ENCODE measurements at places on chromosomes 2 and 18.
A peak's percentile ranks its signal among the peaks of the same experiment; 100 is the strongest.

- no peak for DNase-seq
Observed at GRCh38 chr18:42404151-42404550, 449.1 kb downstream of the PIK3C3 start.

DNA sequence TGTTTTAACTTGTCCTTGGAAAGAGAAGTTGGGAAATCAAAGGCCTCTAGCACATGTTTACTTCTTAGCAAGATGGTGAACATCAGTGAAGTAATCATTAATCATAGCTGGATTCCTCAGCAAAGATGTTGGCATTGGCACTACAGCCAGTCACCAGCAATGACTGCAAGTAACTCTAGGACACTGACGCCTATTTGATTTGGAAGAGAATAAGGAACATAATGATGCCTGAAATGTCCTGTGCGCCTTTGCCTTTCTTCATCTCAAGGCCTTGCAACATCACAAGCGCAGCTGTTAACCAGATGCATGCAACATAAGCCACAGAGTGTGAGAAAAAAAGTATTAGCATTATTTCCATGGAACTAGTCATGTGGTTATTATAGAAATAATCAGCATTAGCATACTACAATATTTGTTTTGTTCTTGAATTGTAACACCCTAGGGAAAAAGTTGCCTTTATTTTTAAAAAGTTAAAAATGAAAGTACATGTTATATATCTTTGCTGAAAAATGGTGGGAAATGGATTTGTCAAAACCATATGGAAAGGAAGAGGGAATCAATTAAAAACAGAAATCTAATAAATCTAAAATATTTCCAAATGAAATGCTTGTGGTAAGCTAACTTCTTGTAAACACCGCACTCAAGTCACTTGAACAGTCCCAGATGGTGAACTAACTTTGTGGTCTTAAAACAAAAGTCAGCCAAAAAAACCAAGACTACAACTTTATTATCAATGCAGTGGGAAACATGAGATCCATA, 55.6 kb downstream of the THADA start:
- no peak for DNase-seq

- DNase-seq = no peak
Observed at GRCh38 chr2:120155308-120155707, 67.9 kb downstream of the TMEM185B start.

DNA sequence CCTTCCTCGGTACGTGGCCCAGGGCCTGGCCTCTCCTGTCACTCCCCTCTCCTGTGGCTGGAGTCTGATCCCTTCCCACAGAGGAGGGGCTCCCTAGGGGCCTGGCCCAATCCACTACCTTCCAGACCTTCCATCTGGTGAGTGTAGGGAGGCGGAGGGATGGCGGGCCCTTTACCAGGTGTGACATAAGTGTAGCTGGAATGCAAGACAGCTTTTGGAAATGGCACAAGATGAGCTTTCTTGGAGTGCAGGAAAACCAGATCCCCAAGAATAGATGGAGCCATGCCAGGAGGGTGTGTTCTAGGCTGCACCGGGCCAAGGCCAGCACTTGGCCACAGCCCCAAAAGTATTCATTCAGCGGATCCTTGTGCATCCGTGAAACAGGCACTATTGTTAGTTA, 30.1 kb downstream of the IGFBP5 start:
- DNase-seq = no peak

GRCh38 chr2:202636213-202636513, 1.4 kb downstream of the FAM117B start:
- DNase-seq = no peak

DNA sequence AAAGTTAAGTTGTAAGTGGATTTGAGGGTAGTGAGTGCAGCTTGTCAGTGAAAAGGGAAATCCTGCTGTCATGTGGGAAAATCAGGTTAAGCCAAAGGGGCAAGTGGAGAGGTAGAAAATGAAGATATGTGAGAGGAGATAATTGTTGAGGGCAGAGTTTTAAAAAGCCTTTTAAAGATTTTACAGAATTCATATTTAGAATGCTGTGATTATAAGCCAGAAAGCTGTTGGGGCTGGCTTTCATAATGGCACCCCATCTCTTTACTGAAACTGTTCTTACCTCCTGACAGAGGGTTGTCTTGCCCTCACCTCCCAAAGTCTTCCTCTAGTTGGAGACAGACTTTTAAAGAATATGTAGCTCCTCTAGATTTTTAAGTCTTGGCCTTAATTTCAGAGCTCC, 86.9 kb downstream of the MYO3B start:
- no peak for DNase-seq

DNA sequence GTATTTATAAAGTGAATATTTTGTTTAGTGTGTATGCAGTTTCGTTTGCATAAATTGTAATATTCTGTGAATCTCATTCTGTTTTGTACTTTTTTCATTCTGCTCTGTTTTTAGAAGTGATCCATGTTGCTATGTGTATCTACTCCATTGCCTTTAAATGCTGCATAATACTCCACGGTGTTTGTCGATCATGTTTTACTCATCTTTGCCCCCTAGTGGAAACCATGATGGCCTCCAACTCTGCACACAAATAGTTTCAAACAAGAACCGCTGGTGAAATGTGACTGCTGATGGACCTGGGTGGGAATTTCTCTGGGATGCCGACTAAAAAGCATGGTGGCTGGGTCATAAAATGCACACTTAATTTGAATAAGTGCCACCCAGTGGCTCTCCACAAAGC, 32.0 kb upstream of the SKOR2 start:
- no peak for DNase-seq

GRCh38 chr2:74334931-74335333, 8.3 kb downstream of the SLC4A5 start:
- peak; percentile 60 for DNase-seq

GRCh38 chr2:104658144-104658835, 195.6 kb upstream of the POU3F3 start:
- DNase-seq = no peak

GRCh38 chr2:136290326-136290725, 172.4 kb upstream of the CXCR4 start:
- no peak for DNase-seq
